ENCODE measurements at places on chromosomes 13 and 19. TPM values are rescaled to one million over a fixed set of nuclear protein-coding genes. Genes with fewer than 3 reads are reported as not detected.

The UHRF1 gene
- total RNA-seq, result 63.5 TPM

DNA sequence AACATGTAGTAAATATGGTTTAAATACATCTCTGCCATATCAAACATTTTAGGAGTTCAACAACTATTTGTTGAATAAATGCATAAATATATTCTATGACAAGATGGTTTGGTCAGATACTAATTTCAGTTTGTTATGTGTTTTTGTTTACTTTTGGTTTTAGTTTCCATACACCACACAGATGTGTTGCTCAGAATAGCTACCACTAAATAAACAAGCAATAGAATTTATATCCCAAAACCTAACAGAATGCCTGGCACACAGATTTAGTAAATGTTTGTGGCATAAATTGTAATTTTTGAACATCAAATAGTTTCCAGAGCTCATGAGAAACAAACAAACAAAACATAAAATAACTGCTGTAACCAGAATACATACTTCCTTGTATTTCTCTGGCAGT is 126.8 kb upstream of the ATXN8OS start:
- no peak for DNase-seq

DNA sequence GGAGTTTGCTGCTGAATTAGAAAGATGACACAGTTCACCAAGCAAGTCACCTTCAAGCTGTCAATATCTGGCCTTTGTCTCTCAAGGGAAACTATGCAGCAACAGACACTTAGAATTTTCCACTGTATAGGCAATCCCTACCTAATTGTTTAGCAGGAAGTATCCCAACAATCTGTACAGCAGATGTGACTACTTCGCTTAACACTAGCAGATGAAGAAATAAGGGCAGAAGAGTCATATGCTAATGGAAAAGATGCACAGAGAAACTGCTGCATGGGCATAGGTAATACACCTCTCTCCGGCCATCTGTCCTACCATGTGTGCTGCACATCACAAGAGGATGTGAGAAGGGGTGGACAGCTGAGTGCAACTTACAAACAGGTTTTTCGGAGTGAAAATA is 851.2 kb downstream of the PCDH9 start:
- no peak for DNase-seq

DNA sequence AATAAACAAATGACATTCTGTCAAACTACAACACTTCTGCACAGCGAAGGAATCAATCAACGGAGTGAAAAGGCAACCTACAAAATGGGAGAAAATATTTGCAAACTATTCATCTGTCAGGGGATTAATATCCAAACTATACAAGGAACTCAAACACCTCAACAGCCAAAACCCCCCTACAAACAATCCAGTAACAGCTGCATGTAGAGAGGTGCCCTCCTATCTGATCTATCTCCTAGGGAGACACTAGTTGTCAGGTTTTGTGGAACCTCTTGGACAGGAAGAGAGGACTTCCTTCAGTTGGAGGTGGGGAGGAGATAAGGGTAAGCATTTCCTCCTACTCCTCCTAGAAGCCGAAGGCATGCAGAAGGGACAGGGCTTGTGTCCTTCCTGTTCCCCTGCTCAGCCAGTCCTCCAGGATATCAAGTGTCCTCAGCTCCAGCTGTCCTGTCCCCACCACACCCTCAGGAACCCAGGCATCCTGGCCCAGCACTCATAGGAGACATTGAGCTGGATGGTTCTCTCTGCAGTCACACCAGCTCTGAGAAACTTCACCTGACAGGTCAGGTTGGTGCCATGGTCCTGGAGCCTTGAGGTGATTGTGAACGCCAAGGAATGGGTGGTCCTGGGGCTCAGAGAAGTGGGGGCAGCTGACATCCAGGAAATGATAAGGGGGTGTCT is 9.8 kb upstream of the SIGLEC8 start:
- no peak for DNase-seq

DNA sequence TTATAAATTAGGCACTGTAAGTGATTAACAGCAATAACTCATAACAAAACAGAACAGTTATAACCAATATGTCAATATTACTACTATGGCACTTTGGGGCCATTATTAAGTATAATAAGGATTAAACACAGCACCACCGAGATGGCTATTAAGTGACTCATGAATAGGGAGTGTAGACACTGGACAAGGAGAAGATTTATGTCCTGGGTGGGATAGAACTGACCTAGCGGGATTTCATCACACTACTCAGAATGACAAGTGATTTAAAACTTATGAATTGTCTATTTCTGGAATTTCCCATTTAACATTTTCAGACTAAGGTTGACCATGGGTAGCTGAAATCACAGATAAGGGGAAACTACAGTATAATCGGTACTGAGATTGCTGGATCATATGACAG is 79.0 kb upstream of the SLC7A1 start:
- no peak for DNase-seq

GRCh38 chr19:38267761-38268483 is 3.5 kb downstream of the SPINT2 start:
- no peak for DNase-seq

Data from progenitor cell of endocrine pancreas (in vitro differentiated cells).